RPMI7951 (cell line): ENCODE measurements at places on chromosomes 1 and 21. TPM values are rescaled to one million over a fixed set of nuclear protein-coding genes. Genes with fewer than 3 reads are reported as not detected.

SLC25A44 gene
- 8.3 and 10.1 TPM in 2 replicates for total RNA-seq

ADGRB2 gene
- total RNA-seq, result 3.4 and 6.7 TPM in 2 replicates

SIK1 gene
- total RNA-seq, result 1.7 and 2.8 TPM in 2 replicates

SLC50A1 gene
- total RNA-seq, result 24.2 and 32.5 TPM in 2 replicates

RAB13 gene
- total RNA-seq, result 41.3 and 44.3 TPM in 2 replicates

APOBEC4 gene
- total RNA-seq, result not detected in 2 replicates

TMEM52 gene
- total RNA-seq, result 0.39 and 0.48 TPM in 2 replicates

PKLR gene
- total RNA-seq, result not detected in 2 replicates

TTC34 gene
- total RNA-seq, result under 0.01 and 0.12 TPM in 2 replicates

FCAMR gene
- not detected in 2 replicates for total RNA-seq

GRCh38 chr1:203127666-203128430 lies at the start of gene ADORA1:
TSS of gene ADORA1 (plus strand) at chr1:203127726. CDS start at chr1:203128842, 1,116 bp downstream.
- DNase-seq, result peak; percentile 75

- DNase-seq, result peak; percentile 85
Measured at GRCh38 chr1:169119405-169119804, 12.9 kb downstream of the ATP1B1 start.

GRCh38 chr1:230629511-230629910 lies 12.8 kb upstream of the COG2 start:
- DNase-seq, result no peak

DNA sequence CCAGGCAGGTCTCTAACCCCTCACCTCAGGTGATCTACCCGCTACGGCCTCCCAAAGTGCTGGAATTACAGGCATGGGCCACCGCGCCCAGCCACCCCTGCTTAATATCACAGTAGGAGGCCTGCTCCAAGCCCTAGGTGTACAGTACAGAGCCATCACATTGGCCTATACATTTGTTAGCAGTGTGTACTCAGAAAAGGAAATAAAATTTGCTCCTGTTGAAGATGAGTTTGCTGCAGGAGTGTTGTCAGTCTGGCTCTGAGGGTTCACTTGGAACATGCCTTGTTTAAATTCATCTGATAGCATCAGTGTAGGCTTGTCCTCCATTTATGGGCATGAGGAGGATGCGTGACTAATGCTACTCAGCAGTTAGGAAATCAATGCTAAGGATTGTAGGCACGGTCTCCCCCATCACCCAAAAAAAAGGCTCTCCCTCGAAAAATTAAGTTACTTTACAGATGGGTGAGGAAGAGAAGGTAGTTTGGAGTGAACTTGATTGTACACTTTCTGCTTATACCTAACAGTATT lies 4.6 kb upstream of the ENAH start:
- DNase-seq, result peak; percentile 86

DNA sequence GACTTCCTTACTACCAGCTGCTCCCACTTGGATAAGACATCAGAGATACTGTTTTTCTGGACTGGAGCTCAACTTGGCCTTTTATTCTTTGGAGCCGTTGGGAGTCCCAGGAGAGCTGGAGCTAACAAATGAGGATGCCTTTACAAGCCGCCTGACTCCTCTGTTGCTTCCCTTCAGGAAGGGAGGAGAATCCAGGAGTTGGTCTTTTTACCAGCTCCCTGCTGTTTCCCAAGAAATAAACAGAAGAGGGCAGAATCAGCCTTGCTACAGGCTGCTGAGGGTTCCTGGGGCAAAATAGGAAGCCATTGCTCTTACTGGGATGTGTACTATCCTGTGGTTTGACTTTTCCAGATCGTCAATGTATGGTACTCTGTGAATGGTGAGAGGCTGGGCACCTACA lies 1.5 kb downstream of the EIF3I start:
- no peak for DNase-seq

DNA sequence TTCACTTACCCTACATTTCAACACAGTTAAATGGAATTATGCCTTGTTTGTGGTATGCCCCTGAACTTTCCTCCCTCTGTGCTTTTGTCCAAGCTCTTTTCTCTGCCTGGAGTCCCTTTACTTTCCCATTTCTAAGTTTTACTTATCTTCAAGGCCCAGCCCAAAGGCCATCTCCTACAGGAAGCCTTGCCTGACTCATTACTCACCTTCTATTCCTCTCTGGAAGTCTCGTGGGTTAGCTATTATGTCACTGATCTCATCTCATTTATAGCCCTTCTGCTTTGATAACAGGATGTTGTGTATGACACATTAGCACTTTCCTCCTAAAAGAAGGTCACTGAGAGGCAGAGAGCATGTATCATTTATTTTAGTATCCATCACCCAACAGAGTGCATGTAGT lies 78.8 kb upstream of the CD1D start:
- DNase-seq, result peak; percentile 70

DNA sequence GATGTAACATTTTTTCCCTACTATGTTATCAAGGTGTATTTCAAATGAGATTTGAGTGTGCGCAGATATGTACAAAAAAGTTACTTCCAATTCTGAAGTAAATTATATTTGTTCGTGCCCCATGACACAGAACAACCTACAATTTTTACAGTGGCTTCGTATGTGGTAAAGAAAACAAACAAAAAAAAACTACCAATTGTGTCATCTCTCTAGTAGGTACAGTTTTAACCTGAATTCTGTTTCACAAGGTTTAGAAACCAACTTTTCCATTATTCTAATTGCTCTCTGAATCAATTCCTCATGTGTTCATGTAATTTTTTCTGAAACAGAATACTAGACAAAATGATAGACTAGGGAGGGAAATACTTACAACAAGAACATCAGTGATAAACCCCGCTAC lies 7.4 kb downstream of the SCAF4 start:
- no peak for DNase-seq

- peak; percentile 18 for DNase-seq
Measured at GRCh38 chr1:220483700-220484099, 44.2 kb upstream of the MARK1 start.

DNA sequence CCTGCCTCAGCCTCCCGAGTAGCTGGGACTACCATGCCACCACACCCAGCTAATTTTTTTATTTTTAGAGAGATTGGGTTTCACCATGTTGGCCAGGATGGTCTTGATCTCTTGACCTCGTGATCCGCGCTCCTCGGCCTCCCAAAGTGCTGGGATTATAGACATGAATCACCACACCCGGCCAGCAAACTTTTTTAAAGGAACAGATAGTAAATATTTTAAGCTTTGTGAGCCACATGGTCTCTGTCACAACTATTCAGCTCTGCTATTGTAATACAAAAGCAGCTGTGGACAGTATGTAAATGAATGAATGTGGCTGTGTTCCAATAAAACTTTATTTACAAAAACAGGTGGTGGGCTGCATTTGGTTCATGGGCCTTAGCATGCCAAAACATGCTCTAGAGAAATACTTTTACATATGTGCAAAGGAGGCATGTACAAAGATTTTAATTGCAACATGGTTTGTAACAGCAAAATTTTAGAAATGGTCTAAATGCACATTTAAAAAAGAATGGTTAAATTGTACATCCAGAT lies 47.0 kb downstream of the CDCP2 start:
- DNase-seq, result no peak

GRCh38 chr1:37721565-37721964 lies 29.2 kb downstream of the CDCA8 start:
- DNase-seq, result no peak

DNA sequence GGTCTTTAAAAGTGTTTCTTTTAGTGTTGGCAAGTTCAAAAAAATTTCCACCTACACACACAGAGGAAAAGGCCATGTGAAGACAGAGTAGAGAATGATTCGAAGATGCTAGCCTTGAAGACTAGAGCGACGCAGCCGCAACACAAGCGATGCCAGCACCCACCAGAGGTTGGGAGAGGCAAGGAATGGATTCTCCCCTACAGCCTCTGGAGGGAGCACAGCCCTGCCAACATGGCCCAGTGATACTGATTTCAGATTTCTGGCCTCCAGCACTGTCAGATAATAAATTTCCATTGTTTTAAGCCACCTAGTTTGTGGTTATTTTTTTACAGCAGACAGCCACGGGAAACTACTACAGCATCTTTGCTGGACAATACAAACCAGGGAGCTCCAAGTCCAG lies 6.9 kb upstream of the ADAR start:
- DNase-seq, result no peak

DNA sequence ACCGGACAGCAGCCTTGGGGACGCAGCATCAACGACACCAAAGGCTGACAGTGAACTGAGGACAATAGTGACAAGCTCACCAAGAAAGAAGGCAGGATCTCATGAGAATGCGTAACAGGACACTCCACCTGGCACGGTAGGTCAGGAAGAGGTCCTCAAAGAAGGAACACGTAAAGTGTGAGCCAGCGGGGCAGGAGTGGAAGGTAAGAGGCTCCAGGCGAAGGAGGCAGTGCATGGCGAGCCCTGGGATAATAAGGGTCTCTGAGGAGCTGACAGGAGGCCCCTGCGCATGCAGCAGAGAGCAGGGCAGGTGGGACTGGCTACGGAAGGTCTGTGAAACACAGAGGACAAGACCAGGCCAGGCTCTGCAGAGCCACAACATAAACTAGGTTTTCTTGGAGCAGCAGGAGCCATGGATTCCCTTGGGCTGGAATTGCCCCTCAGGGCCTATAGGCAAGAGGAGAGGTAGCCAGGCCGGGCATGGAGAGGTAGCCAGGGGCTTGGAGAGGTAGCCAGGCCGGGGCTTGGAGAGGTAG lies 8.2 kb downstream of the LSS start:
- no peak for DNase-seq

DNA sequence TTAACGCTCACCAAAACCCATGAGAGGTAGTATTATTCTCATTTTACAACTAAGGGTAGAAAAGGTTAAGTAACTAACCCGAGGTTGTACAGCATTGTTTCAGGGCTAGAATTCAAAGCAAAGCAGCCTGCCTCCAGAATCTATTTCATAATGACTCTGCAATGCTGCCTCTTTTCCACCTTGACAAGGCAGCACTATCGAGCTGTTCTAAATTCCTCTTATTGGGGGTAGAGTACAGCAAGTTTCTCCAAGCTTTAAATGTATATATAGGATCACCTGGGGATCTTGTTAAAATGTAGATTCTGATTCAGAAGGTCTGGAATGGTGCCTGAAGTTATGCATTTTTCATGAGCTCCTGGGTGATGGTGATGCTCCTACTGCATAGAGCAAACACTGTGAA lies 30.1 kb downstream of the WNT2B start:
- DNase-seq, result no peak
